Activated CD4-positive, alpha-beta T cell treated with anti-CD3 and anti-CD28 coated beads for 36 hours (primary cell): ENCODE measurements at places on chromosomes 16 and 17. TPM values are rescaled to one million over a fixed set of nuclear protein-coding genes. Genes with fewer than 3 reads are reported as not detected.

TP53TG3B gene
- 0.37 TPM for total RNA-seq

ALDOC gene
- total RNA-seq, result 131 TPM

- H3K27ac ChIP-seq, result no peak overlapping the region
- no peaks in the 10 kb centered on the region for H3K36me3 ChIP-seq
- H3K4me1 ChIP-seq, result no peaks in the 10 kb centered on the region
- H3K4me3 ChIP-seq, result no peak overlapping the region
Observed at GRCh38 chr16:50812876-50813466, 71.1 kb downstream of the CYLD start.

DNA sequence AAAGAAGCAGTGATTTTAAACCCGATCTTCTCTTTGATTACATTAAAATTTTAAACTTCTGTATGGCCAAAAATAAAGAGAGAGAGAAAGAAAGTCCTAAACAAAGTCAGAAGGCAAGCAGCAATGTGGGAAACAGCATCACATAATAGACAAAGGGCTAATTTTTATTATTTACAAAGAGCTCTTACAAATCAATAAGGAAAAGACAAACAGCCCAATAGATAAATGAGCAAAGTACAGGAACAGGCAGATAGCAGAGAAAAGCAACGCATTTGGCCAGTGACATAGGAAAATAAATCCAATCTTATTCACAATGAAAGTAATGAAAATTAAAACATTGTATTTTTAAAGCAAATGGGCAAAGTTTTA is 93.1 kb downstream of the SALL1 start:
- no peaks in the 10 kb centered on the region for H3K4me1 ChIP-seq
- no peak overlapping the region for H3K27ac ChIP-seq
- no peak for DNase-seq
- H3K27me3 ChIP-seq, result peaks cover 16% of the 10 kb centered on the region
- no peak overlapping the region for H3K4me3 ChIP-seq

DNA sequence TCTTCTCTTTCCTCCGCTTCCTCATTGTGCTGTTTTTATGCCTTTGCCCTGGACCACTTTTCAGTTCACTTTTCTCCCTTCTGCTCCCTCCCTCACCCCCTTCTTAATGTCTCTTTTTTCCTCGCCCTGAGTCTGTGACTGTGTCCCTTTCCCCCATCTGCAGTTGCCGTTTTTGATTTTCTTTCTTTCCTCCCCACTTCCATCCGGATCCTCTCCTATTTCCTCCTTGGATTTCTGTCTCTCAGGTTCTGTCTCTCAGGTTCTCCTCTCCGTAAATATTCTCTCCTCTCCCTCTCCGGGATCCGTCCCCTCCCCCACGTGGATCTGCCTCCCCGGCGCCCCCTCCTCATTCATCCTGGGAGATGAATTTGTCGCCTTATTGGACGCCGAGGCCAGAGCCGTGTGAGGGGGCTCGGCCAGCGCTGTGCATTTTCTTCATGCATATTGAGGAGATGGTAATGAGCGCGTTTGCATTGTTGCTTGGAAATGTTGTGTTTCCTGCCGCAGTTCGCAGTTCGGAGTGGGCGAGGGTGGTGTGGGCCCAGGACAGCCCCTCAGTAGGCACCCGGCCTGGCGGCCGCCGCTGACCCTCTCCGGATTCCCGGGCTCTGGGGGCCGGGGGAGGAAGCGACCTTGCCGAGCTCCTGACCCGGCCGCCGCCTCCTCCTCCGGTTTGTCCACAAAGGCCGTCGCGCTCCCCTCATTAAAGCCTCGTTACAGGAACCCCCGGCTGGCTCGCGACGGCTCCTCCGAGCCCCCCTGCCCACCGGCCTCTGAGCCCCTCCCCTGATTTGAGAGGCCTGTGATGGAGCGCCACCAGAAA is 4.5 kb upstream of the IRX3 start:
- H3K4me3 ChIP-seq, result no peak overlapping the region
- no peaks in the 10 kb centered on the region for H3K36me3 ChIP-seq
- peaks cover 18% of the 10 kb centered on the region for H3K4me1 ChIP-seq
- peaks cover 55% of the 10 kb centered on the region for H3K27me3 ChIP-seq
- H3K27ac ChIP-seq, result no peak overlapping the region

DNA sequence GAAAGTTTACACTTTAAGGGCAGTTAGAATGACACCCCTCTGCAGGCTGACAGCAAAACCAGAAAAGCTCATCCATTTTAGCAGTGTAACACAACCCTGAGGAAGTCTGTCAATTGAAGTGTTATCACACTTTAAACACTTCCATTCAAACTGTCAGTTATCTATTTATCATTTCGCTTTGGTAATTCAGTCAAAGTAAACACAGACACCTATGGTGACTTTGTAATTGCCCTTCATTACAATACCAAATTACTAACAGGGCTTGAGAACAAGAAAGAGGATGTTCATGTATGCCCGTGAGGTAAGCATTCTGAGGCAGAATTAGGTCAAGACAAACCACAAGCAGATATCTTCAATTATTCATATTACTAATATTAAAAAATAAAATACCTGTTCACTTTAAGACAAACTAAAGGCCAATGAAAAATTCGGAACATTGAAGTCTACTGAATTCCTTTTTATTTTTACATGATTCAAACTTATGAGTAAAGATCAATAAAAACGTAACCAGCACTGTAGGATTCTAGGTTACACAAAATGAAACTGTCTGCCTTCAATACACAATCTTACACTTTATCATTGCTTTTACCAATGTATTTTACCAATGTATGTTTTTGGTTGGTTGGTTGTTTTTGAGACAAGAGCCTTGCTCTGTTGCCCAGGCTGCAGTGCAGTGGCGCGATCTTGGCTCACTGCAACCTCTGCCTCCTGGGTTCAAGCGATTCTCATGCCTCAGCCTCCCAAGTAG is 57.1 kb downstream of the BRIP1 start:
- DNase-seq, result no peak
- H3K4me3 ChIP-seq, result no peak overlapping the region
- peaks cover 3% of the 10 kb centered on the region for H3K4me1 ChIP-seq
- no peak overlapping the region for H3K27ac ChIP-seq
- H3K36me3 ChIP-seq, result peaks cover 5% of the 10 kb centered on the region

GRCh38 chr16:51287121-51287755 is 136.2 kb upstream of the SALL1 start:
- H3K27ac ChIP-seq, result no peak overlapping the region
- H3K36me3 ChIP-seq, result no peaks in the 10 kb centered on the region
- H3K4me3 ChIP-seq, result no peak overlapping the region
- no peaks in the 10 kb centered on the region for H3K27me3 ChIP-seq
- DNase-seq, result no peak

DNA sequence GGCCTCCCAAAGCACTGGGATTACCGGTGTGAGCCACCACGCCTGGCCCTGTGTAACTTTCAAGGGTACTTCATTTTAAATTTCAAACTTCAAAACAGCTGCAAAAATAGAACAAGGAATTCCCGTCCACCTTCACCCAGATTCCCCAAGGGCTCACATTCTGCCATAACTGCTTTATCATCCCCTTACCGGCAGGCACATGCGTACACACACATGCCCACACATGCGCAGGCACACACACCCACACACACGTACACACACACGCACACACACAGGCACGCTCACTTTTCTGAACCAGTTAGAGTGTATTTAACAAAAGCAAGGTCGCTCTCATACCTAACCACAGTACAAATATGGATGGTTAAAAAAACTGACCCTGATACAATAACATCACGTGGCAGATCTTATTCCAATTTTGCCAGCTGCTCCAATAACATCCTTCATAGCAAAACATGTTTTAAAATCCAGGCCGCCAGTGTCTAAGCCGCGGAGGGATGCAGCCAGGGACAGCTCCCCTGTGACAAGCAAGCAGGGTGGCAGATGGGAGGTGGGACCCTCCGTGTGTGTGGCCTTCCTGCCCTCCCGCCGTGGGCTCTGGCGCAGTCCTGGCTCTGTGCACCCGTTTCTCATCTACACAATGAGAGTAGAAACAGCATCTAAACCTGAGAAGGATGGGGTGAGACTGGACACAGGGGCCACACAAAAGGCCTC is 23.1 kb downstream of the PDIA2 start:
- no peaks in the 10 kb centered on the region for H3K27me3 ChIP-seq
- DNase-seq, result no peak
- no peak overlapping the region for H3K4me3 ChIP-seq
- no peak overlapping the region for H3K27ac ChIP-seq
- peaks cover 2% of the 10 kb centered on the region for H3K4me1 ChIP-seq
- peaks cover 17% of the 10 kb centered on the region for H3K36me3 ChIP-seq

DNA sequence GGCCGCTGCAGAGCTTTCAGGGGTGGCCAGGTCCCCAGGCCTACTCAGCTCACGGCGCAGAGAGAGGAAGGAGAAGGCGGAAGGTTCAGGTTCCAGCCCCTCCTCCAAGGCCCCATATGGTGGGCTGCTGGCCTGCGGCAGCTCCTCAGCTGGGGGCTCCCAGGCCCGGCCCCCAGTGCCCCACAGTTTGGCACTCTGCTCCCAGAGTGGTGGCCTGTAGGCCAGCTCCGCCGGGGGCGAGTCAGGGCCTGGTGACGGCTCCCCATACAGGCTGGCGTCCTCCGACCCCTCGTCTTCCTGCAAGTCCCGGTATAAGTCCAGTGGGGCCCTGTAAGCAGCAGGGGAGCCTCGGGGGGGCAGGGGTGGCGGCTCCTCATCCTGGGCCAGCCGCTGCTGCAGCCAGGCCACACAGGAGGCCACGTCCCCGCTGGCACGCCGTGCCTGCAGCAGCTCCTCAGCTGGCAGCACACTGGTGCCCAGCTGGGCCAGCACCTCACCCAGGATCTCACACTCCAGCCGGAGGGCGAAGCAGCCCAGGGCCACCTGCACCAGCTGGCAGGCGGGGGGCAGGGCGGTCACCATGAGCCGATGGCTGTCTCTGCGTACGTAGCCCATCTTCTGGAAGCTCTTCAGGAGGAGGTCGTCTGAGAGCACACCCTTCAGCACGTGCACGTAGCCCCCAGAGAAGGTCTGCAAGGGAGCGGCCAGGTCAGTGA is 3.7 kb downstream of the SPATA2L start:
- no peak overlapping the region for H3K27ac ChIP-seq
- no peak for DNase-seq
- peaks cover 13% of the 10 kb centered on the region for H3K4me1 ChIP-seq
- H3K27me3 ChIP-seq, result no peaks in the 10 kb centered on the region

GRCh38 chr17:69142175-69142802 is 594 bp upstream of the ABCA6 start:
- no peak overlapping the region for H3K4me3 ChIP-seq
- H3K27me3 ChIP-seq, result peaks cover 2% of the 10 kb centered on the region
- H3K36me3 ChIP-seq, result no peaks in the 10 kb centered on the region
- no peak overlapping the region for H3K27ac ChIP-seq
- DNase-seq, result no peak
